Omental fat pad (tissue), 4 donors: ENCODE measurements at places on chromosomes 3 and 15. TPM values are rescaled to one million over a fixed set of nuclear protein-coding genes. Genes with fewer than 3 reads are reported as not detected.

Gene EXD1
- total RNA-seq, result not detected

DNA sequence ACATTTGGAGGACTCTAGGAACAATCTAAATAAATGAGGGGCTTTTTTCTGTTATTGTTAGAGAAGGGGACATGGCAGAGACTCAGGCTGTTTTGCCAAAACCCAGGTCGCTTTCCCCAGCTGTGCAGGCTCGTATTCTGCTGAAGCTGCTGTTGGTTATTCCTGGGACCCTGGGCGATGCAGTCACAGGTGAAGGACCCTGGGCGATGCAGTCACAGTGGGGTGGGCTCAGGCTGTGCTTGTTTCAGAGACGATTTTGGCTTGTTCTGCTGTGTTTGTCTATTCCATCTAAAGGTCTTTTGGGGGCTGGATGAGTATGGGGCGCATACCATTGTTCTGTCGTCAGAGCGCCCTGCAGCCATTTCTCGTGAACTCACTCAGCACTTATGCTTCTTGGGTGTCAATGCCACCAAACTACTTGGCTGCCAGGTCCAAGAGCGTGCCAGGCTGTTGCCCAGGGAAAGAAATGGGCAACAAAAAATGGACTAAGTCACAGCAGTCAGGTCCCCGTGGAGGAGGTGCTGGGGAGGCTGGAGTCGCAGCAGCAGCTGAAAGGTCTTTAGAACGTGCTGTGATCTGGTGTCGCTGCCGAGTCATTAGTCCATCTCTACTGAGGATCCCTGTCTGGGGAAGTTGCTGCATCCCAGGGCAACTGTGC lies 151.4 kb downstream of the CHDH start:
- DNase-seq, result no peak

GRCh38 chr15:47517737-47518136 lies 199.6 kb upstream of the SEMA6D start:
- DNase-seq, result no peak

DNA sequence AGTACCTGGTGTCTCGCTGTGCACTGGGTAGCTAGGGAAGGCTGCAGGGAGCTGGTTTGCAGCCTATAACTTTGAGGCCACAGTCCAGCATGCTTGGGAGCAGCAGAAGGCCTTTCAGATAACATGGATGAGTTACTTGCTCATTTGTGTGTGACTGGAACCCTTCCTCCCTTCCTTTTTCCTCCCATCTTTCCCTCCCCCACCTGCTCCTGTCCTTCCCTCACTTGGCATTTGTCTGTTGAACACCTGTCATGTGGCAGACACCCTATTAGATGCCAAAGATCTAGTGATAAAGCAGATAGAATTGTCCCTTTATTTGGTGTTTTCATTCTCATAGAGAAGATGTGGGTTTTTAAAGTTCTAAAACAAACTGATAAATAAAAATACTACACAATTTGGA lies 71.6 kb downstream of the LRTM1 start:
- no peak for DNase-seq

- DNase-seq, result no peak
Measured at GRCh38 chr15:76038512-76038911, 21.3 kb upstream of the TMEM266 start.
